Cerebellar nuclear complex (tissue), 1 donor: ENCODE measurements at places on chromosomes 1 and 21.

- DNase-seq: no peak
Measured at GRCh38 chr1:162471290-162471853, 26.2 kb upstream of the UHMK1 start.

DNA sequence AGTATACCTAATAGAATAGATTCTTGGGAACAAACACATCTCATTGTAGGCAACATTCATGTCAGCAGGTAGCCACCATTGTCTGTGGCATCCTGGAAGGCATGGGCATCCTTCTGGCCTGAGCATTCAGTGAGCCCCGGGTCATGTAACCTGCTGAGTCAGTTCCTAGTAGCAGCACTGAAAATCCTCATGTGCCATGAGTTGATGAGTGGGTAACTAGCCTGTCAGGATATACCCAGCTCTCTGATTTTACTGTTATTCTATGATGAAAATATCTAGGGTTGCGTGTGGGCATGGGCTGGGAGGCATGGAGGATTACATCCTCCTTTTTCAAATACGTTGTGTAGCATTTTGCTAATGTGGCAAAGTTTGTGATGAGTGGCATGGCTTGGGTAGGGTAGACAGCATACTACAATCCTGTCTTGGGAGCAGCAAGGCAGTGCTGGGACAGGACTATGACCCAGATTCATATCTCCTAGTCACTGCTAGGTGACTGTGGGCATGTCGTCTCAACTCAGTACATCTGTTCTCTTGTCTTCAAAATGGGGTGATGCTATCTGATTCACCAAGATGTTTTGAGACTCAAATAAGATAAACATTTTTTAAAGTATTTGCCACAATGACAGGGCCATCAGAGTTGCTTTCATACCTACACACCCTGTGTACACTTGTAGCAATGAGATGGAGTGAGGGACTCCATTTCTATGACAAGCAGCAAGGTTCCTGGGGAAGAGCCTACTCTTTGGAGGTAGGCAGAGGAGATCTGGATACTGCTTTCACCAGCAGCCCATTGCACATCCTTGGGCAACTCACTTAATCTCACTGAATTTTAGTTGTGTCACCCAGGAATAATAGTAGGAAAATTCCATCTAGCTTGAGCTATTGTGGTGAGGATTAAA is 62.5 kb downstream of the CD58 start:
- DNase-seq: no peak

GRCh38 chr1:94298861-94299260 is 61.5 kb upstream of the ARHGAP29 start:
- no peak for DNase-seq

GRCh38 chr21:36282568-36283230 is 37.3 kb upstream of the MORC3 start:
- no peak for DNase-seq

DNA sequence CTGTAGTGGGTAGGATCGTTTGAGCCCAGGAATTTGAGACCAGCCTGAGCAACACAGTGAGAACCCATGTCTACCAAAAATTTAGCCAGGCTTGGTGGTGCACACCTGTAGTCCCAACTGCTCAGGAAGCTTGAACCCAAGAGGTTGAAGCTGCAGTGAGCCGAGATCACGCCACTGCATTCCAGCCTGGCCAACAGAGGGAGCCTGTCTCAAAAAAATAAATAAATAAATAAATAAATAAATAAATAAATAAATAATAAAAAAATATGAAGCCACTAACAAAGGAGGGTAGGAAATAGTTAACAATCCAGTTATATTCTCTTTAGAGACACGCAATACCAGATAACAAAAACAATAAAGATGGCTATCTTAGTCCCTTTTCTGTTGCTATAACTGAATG is 11.9 kb upstream of the CBR3 start:
- no peak for DNase-seq

DNA sequence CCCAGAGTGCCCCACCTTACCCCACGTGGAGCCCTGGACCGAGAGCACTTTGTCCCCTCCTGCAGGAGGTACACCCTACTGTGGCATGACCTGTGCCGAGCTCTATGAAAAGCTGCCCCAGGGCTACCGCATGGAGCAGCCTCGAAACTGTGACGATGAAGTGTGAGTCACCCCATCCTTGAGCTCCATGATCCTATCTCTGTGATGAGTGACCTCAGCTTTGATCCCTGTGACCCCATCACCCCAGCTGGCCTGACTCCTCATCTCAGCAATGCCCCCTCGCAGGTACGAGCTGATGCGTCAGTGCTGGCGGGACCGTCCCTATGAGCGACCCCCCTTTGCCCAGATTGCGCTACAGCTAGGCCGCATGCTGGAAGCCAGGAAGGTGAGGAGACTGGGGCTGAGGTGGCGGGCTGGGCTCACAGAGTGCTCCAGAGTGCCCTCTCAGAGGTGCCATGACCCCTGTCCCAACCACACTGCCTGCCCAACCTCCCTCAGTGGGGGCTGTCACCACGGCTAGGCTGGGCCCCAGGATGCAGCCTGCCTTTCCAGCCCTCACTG is 16.2 kb upstream of the MPL start:
- no peak for DNase-seq

- no peak for DNase-seq
Measured at GRCh38 chr1:197633447-197634078, 141.7 kb downstream of the DENND1B start.

- DNase-seq: no peak
Measured at GRCh38 chr1:202586018-202586821, 124.0 kb downstream of the SYT2 start.

- DNase-seq: no peak
Measured at GRCh38 chr21:39666026-39666425, 53.3 kb downstream of the B3GALT5 start.

- no peak for DNase-seq
Measured at GRCh38 chr1:71104417-71104816, 23.6 kb upstream of the ZRANB2 start.

DNA sequence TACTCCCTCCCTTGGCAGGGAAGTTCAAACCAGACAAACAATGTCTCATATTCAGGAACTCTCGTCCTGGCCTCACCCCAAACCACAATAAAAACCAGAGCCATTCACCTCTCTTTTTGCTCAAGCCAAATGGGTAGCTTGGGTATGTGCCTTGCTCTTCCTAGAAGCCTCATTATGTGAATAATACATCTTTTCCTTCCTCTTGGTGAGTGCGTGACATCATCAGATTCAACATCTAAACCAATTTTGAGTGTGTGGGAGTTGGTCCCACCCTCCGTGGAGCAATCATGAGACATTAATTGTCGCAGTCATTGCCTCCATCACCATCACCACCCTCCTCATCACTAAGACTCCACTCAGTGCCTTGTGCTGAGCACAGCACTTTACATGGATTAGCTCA is 482.9 kb downstream of the PTPRU start:
- DNase-seq: no peak

DNA sequence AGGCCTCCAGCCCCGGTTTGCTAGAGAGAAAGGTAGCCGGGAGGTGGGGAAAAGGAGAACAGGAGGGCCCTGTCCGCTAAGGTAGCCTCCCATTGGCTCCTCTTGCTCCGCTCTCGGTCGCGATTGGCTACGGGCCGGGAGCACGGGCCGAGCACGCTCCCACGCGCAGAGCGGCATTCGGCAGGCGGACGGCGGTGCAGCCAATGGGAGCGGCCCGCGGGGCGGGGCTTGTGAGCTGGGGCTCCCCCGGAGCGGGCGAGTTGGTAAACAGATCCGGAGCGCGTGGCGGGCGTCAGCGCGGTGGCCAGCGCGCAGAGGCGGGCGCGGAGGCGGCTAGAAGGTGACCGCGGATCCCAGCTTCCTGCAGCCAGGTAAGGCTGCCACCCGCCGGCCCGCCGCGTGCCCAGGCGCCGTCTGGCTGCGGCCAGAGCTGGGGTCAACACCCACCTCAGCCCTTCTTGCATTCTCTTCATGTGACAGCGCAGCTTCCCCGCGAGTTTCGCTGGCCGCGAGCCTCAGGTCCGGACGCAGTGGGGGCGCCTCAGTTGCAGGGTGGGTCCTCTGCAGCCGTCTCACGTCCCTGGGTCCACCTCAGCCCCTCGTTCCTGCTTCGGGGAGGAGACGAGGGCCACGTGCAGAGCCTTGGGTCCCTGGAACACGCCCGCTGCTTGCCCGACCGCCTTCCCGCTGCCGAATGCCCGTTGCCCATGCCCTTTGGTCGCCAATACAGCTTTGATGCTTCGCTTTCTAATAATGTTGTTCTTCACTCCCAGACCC is at the start of gene COQ8A:
Gene COQ8A, plus strand, starts transcription at position 266 of the 777 bp plus-strand sequence. CDS start 21,092 bp downstream, outside the sequence.
- peak; percentile 100 for DNase-seq

DNA sequence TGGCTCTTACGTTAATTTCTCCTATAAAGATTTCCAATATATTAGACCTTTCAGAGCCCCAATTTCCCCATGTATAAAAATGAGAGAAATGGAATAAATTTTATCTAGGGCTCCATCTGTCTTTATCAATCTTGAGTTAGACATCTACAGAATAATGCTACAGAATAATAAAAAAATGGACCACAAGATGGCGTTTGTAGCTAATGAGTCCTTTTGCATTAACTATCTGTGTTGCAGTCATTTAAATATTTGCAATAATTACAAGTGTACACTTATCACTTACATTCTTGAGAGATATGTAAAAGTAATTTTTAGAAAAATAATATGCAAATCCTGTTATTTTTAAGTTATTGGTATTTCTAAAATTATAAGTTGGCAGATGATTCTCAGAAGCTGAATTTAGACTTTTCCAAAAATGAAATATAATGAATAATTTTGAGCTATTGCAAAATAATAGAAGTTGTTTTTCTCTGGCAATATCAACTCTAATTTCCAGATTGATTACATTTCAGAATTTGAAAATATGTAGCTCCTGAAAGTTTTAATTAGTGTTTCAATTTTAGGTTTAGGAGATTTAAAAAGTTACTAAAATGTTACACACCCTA is 87.7 kb downstream of the SNX7 start:
- no peak for DNase-seq

DNA sequence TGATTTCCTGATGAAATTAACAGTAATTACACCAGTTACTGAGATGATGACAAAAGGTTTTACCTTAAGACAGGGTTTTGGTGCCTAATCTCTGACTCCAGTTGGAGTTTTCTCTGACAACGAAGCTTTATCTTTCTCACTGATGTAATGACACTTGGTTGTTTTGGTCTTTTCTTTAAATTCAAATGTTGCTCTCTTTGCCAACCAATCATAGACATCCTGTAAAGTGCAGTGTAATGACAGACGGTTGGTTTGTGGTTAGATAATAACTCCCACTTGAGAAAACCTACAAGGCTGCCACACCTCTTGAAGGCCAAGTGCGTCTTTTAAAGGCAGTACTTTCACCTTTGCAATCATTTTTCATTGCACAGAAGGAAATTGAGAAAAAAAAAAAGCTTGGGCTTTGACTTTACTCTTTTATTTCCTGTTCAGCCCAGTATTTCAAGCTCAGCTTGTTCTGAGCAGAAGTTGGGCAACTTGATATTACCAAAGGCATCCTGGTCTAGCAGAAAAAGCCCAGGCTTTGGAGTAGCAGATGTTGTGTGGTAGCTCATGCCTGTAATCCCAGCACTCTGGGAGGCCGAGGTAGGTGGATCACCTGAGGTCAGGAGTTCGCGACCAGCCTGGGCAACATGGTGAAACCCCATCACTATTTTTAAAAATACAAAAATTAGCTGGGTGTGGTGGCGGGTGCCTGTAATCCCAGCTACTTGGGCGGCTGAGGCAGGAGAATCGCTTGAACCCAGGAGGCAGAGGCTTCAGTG is 14.9 kb downstream of the PDIK1L start:
- DNase-seq: no peak

DNA sequence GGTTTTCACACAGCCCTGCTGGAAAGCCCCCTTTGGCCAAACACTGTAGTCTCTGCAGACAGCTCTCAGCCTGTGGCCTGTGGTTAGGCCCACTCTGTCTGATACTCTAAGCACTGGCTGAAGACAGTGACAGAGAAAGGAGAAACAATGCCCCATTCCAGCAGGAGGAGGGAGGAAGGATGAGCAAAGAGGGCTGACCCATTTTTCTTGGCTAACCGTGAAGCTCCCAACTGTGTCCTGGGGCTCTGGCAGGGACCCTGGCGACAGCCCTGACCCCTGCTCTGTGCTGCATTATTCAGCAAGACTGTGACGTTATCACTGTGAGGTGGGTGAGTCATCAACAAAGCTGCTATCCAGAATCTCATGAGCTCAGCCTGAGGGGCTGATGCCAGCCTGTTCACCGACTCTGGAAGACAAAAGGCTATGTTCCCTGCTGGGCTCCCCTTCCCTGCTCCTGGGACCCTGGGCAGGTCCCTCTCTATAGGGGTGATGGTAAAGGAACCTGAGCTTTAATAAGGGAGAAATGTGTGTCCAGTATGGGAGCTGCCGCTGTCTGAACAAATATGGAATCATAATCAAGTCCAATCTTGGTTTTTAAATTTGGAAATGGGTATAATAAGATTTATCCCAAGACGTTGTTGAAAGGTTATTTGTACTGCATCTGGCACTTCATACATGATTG is 107.0 kb downstream of the RHOU start:
- no peak for DNase-seq

GRCh38 chr1:171251042-171251951 is 3.0 kb downstream of the FMO1 start:
- no peak for DNase-seq

GRCh38 chr1:224317383-224318045 is 12.5 kb downstream of the NVL start:
- DNase-seq: no peak

- DNase-seq: no peak
Measured at GRCh38 chr1:54833121-54833520, 32.0 kb upstream of the TTC22 start.

DNA sequence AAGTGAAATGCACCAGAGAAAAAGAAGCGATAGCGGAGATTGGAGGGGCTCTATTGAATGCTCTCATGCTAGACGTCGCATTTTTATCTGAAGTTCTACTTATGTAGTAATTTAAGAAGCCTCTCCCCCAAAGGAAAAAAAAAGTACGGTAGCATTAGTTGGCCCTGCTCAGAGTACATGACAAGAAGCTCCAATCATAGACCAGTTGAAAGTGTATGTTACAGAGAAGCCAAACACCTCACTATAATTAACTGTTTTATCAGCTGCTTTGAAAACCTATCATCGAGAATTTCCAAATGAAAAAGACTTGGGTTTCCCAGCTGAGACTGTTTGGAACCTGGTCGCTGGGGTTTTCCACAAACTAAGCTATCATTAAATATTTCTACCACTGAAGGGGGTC is 19.6 kb upstream of the OVAAL start:
- DNase-seq: no peak
